Left ventricle myocardium superior (tissue), 1 donor: ENCODE measurements at places on chromosomes 1 and 21.

GRCh38 chr21:38266732-38267131 is 9.9 kb downstream of the KCNJ15 start:
- no peak for DNase-seq

DNA sequence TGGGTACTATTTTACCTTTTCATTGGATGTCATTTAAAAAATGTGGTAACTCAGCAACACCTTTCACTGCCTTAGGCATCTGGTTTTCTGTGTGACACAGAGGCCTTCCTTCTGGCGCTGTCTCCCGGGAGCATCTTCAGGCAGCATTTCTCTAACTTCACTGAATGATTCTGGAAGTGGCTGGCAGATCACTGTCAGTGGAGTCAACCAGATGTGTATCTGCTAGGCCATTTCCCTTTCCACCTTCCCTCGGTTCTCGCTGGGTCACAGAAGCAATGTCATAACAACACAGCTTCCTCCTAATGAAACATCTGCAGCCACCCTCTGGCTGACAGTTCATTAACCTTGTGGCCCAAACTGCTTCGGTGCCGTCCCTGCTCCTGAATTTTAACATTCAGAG is 137.8 kb downstream of the KIF26B start:
- DNase-seq = no peak

DNA sequence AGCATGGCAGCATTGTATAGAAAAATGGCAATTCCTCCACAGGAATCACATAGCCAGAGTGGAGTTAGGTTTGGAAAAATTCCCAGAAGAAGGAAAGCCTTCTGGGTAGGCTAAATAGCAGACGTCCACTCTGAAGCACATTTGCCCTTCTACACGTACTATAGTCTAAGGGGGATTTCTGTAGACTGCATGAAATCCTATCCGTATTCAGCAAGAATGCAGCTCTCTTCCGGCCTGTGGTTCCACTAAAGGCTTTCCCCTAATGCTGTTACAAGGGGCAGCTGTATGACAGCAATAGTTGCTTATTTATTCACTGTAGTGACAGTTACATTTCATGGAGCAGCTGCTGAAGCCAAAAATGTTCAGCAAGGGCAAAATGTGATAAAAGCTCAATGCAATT is 263.6 kb downstream of the RWDD3 start:
- DNase-seq = no peak

- DNase-seq = no peak
These were observed 4.4 kb downstream of the ATP5PB start for GRCh38 chr1:111453706-111454105.

DNA sequence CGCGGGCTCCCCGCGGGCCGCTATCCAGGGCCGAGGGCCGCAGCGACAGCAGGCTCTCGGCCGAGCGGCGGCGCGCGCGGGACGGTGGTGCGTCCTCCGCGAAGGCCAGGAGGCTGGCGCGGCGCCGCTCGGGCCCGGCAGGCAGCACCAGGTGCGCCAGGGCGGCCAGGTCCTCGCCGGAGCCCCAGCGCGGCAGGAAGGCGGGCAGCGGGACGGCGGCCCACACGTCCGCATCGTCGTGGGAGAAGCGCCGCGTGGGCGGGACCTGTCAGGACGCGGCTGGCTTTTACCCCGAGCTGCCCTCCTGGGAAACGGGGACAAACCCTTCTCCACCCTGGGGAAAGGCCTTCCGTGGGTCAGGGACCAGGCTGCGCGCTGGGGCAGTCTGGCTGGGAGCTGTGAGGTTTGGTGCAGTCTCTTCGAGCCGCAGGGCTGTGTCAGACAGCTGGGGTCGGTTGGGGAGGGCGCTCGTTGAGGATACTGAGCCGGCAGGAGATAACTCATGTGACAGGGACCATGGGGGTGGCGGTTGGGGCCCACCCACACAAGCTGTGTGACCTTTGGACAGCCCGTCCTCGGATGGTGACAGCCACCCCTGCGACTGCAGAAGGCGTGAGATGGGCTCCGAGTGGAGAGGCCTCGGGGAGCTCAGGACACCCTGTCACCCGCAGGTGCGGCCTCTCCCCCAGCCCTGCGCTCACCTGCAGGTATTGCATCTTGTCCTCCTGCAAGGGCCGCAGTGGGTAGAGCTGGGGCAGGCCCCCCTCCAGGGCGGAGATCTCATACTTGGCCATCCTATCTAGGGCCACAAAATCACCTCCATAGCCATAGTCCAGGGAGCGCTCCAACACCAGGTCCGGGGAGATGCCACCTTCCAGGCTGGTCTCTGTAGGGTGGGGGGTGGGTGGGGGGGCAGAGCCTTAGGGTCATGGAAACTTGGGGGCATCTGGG is 6.0 kb downstream of the HES3 start:
- no peak for DNase-seq

DNA sequence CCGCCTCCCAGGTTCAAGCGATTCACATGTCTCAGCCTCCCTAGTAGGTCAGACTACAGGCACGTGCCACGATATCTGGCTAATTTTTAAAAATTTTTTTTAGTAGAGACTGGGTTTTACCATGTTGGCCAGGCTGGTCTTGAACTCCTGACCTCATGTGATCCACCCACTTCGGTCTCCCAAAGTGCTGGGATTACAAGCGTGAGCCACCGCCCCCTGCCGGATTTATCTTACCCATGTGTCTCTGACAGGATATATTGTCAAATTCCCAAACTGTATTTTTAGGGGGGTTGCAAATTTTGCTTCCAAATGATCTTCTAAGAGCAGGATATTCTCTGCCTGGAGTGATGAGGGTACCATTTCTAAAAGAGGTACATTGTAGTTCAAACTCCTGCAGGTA is 74.3 kb downstream of the KIF26B start:
- DNase-seq = no peak

- no peak for DNase-seq
These were observed 5.2 kb downstream of the INKA2 start for GRCh38 chr1:111733992-111734341.

GRCh38 chr1:7558481-7558880 is 212.6 kb upstream of the VAMP3 start:
- no peak for DNase-seq

DNA sequence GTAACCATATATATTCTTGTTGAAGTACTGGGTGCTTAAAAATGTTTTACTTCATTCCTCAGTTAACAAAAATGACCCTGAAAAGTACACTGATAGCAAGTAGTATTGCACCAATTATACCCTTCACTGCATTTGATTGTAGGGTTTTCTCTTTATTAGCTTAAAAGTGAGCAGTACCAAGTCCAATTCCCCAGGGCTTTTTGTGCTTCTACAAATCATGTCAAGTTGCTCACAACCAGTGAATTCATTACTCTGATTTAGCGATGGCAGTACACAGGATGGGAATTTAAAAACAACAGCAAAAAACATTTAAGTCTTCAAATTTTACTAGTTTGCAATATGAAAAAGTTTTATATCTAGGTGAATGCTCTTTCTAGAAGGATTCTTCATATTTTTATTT is 436.4 kb downstream of the PTBP2 start:
- DNase-seq = no peak

- no peak for DNase-seq
These were observed 271.5 kb upstream of the TMEM51 start for GRCh38 chr1:14881775-14882672.

- DNase-seq = no peak
These were observed 31.1 kb downstream of the AJAP1 start for GRCh38 chr1:4685523-4685865.

DNA sequence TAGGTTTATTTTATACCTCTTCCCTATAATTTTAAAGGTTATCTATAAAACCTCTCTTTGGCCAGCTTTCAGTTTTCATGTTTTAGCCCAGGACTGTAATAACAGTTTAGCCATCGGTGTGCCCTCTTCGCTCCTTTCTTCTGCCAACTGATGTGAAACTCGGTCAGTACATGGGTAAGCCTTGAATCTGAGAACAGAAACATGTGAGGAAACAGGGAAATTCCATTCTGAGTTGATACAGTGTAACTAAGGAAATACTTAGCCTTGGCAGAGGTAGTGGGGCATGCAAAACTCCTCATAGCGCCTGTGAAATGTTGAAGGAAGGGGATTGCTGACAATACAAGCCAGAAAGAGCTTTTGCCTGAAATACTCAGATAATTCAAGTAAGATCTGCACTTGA is 465.2 kb downstream of the NCAM2 start:
- DNase-seq = no peak

DNA sequence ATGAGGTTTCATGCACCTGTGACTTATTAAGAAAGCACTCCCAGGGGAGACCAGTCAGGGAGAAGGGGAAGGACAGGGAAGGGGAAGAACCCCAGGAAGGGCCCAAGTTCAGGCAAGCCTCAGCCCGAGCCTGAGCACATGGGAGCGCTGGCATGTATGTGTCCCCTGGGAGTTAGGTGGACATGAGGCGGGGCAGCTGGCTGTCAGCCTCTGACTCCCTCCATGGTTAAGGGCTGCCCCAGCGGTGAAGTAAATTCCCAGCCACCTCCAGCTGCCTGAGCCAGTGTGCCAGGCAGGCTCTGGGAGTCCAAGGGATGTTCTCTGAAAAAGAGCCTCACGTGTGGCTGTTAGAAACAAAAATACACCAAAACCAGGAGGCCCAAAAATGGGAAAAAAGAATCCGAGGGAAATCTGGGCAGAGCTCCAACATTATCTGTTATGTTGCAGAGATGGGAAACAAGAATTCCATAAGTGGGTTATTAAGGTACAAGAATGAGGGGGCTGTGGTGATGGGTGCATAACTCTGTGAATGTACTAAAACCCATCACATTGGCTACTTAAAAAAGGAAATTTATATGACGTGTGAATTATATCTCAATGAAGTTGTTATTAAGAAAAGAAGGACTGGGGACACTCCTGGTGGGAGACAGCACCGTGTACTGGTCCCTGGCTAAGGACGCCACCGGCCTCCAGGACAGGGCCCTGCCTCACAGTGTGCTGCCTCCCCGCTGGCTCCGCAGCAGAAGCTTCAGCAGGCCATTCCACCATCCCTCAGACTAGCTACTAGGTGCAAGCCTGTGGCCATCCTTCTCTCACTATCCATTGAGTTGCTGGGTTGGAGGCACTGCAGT is 18.7 kb downstream of the DMRTB1 start:
- no peak for DNase-seq

DNA sequence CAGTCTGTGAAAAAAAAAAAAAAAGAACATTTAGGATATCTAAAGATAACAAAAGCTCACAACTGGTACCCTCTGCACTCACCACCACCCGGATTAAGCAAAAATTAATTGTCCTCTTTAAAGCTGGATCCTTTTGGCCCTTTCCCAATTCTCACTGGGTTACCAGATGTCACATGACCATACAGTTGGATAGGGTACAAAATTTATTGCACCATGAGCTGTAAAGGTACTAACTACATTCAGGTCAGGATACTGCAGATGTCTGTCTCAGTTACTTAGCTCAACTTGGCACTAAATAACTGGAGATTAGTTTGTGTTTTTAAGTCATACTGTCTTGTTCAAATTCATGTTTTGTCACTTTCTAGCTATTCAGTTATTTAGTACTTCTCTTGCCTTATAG is 96.3 kb downstream of the GPATCH2 start:
- DNase-seq = no peak

DNA sequence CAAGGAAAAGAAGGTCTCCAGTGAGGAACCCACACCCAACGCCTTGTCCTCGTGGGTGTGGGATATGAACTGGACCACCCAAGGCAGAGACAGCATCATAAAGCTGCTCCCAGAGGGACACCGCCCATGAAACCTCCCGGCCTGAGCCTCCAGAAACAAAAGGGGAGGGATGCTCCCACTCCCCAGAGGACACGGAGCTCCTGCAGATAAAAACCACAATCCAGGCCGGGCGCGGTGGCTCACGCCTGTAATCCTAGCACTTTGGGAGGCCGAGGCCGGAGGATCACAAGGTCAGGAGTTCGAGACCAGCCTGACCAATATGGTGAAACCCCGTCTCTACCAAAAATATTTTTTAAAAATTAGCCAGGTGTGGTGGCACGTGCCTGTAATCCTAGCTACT is 66.4 kb downstream of the CHD5 start:
- peak; percentile 12 for DNase-seq

- no peak for DNase-seq
These were observed 18.5 kb downstream of the TP53BP2 start for GRCh38 chr1:223827193-223827663.
